H1 (cell line): ENCODE measurements at places on chromosomes 6 and 20. TPM values are rescaled to one million over a fixed set of nuclear protein-coding genes. Genes with fewer than 3 reads are reported as not detected.

PROKR2 gene
- total RNA-seq, result 2.6 and 3.3 TPM in 2 replicates

MCHR2 gene
- total RNA-seq, result not detected in 2 replicates

CLPSL1 gene
- total RNA-seq, result not detected in 2 replicates

HAO1 gene
- not detected in 2 replicates for total RNA-seq

C20orf204 gene
- total RNA-seq, result 0.52 and 0.61 TPM in 2 replicates

NDRG3 gene
- 32.3 and 32.5 TPM in 2 replicates for total RNA-seq

KCNG1 gene
- total RNA-seq, result 16.0 and 17.2 TPM in 2 replicates

MYB gene
- 7.6 and 9.2 TPM in 2 replicates for total RNA-seq

GGTLC1 gene
- not detected in 2 replicates for total RNA-seq

MYO6 gene
- 18.2 and 21.9 TPM in 2 replicates for total RNA-seq

MUCL3 gene
- 0.08 and 0.37 TPM in 2 replicates for total RNA-seq

RPRD1B gene
- 17.7 and 20.9 TPM in 2 replicates for total RNA-seq

MOG gene
- total RNA-seq, result 0.31 and 0.86 TPM in 2 replicates

TP53TG5 gene
- total RNA-seq, result not detected in 2 replicates

WFDC10B gene
- 0.54 TPM in 1 of 2 replicates, not detected in the other for total RNA-seq

TNFRSF6B gene
- not detected in 2 replicates for total RNA-seq

GLP1R gene
- 2.6 and 3.0 TPM in 2 replicates for total RNA-seq

GPR6 gene
- total RNA-seq, result 0.27 and 0.37 TPM in 2 replicates

LAMP5 gene
- 0.22 and 0.31 TPM in 2 replicates for total RNA-seq

NNAT gene
- total RNA-seq, result 66.8 and 71.5 TPM in 2 replicates

MICA gene
- 11.3 and 12.5 TPM in 2 replicates for total RNA-seq

CALHM5 gene
- total RNA-seq, result 0.09 and 0.17 TPM in 2 replicates

HCK gene
- 0.37 and 0.82 TPM in 2 replicates for total RNA-seq

GABRR1 gene
- 0.17 and 0.60 TPM in 2 replicates for total RNA-seq

BPIFB1 gene
- total RNA-seq, result not detected in 2 replicates

MRPS18B gene
- total RNA-seq, result 57.8 and 60.7 TPM in 2 replicates

MEP1A gene
- total RNA-seq, result not detected in 2 replicates

BPIFB2 gene
- total RNA-seq, result not detected in 2 replicates

PKIB gene
- 72.0 and 73.3 TPM in 2 replicates for total RNA-seq

ADTRP gene
- 0.45 TPM in 1 of 2 replicates, not detected in the other for total RNA-seq

HSPA1L gene
- total RNA-seq, result 1.6 and 1.9 TPM in 2 replicates
